EH (cell line): ENCODE measurements at places on chromosomes 5 and 9.
A peak's percentile ranks its signal among the peaks of the same experiment; 100 is the strongest.

- DNase-seq = peak; percentile 44
These were observed 95.6 kb downstream of the DENND1A start for GRCh38 chr9:123834218-123834888.

DNA sequence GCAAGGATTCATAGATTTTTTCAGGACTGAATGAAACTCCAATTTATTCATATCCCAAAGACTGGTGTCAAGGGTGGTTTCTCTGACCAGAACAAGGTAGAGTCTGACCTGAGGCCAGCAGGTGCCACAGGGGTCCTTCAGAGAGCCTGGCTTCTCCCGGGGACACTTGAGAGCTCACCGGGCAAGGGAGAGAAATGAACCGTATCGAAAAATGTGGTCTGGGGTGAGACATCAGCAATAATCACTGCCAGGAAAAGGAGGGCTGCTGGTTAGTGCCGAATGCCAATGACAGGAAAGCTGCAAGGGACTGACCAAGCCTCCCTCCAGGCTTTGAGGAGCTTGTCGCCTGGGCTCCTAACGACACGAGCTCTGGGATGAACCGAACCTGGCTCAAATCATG is 142.7 kb downstream of the TTLL11 start:
- DNase-seq = no peak

GRCh38 chr5:2697446-2698200 is 53.9 kb downstream of the IRX2 start:
- no peak for DNase-seq

DNA sequence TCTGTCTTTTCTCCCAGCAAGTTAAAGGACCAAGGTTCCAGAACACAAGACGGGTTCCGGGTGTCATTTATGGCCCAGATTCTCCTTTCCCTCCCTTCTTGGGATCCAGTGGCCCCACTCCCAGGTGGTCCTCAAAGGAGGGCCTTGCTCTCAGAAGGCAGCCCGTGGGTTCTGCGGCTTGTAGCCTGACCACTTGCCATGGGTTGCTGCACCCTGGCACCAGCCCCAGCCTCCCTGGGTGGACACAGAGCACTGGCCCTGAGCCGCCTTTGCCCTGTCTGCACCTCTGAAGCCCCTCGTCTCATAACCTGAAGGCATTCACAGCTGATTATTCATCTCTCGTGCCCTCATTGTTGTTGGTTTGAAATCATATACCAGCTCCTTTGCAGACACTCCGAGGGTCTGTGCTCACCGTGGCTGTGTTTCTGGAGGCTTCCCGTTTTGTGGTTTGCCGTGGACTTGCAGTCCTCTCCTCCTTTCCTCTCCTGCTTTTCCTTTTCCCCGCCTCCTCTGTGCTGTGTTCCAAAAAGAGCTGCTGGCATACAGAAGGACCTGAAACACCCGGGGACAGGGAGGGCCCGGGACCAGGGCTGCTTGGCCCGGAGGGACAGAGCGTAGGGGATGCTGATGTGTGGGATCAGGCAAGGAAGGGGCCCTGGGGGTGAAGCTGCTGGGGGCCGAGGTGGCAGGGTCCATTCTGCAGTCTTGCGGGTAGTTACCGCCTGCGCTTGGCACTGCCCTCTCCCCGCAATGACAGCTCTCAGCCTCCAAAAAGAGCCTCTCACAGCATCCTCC is 49.5 kb upstream of the FCN2 start:
- no peak for DNase-seq

- peak; percentile 85 for DNase-seq
These were observed 7.0 kb upstream of the IL12B start for GRCh38 chr5:159337016-159337955.
